Left ventricle myocardium inferior (tissue), 1 donor: ENCODE measurements at places on chromosomes 13 and 19.

GRCh38 chr13:39956036-39956435 is 300.6 kb downstream of the COG6 start:
- no peak for DNase-seq

DNA sequence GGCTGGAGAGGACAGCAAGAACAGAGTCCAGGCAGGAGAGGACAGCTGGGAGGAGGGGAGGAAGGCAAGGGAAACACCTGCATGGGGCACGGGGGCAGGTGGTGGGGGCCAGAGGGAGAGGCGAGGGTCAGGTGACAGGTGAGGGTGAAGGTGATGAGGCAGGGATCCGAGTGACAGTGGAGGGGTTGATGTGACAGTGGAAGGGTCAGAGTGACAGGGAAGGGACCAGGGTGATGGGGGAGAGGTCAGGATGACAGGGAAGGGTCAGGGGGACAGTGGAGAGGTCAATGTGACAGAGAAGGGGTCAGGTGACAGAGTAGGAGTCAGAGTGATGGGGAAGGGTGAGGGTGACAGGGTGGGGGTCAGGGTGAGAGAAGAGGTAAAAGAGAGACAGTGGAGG is 29.1 kb downstream of the C19orf81 start:
- DNase-seq, result no peak

DNA sequence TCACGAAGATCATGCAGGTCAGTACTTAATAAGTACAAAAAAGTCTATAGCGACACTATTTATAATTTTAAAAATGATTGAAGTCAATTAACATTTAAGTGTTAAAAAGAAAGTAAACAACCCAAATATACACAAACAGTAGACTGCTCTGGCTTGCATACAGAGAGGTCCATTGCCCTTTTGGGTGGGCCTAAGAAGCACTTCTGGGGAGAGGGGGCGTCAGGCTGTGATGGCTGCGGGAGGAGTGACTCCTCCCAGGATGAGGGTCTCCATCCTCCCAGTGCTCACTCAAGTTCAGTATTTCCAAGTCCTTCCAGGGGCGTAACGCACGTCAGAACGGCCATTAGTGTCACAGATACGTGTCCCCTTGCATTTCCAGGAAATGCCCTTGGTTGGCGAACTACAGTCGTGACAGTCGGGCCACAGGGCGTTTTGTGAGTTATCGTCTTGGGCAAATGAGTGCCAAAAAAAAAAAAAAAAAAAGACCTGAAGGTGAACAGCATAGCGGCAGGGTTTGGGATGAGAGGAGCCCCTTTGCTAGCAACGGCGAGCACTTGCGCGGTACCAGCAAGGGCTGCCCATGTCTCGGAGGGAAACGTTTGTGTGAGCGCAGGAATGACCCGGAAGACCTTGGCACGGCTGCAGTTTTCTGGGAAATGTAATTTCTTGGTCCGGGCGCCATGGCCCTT is at the start of gene SCGB2B2:
SCGB2B2 (minus strand) TSS at position 463 of the 689 bp plus-strand sequence. CDS start 82,596 bp downstream, outside the sequence.
- DNase-seq, result no peak

DNA sequence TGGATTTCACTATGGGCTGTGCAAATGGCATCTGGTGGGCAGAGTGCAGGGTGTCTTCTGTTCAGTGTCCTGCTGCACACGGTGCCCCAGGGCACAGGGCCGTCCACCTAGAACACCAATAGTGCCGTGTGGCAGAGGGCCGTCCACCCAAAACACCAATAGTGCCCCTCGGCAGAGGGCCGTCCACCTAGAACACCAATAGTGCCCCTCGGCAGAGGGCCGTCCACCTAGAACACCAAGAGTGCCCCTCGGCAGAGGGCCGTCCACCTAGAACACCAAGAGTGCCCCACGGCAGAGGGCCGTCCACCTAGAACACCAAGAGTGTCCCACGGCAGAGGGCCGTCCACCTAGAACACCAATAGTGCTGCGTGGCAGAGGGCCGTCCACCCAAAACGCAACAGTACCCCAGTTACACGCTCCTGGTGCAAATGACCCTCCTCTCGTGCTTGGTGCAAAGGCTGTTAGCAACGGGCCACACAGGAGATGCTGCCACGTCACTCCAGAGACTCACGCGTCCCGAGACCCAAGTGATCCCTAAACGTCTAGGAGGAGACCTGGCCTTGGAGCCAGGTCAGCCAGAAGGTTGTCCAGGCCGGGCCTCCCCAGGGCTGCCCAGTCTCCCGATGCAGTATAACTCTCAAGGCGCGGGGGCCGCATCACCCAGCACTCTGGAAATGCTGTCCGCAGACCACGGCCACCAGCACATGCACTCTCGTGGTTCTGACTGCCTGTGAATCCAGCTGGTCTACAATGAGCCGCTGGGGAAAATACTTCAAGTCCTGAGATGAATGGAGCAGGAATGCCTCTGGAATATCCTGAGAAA is 51.5 kb downstream of the RASA3 start:
- DNase-seq, result peak; percentile 9

GRCh38 chr19:12015015-12015752 is 20.3 kb downstream of the ZNF433 start:
- no peak for DNase-seq

DNA sequence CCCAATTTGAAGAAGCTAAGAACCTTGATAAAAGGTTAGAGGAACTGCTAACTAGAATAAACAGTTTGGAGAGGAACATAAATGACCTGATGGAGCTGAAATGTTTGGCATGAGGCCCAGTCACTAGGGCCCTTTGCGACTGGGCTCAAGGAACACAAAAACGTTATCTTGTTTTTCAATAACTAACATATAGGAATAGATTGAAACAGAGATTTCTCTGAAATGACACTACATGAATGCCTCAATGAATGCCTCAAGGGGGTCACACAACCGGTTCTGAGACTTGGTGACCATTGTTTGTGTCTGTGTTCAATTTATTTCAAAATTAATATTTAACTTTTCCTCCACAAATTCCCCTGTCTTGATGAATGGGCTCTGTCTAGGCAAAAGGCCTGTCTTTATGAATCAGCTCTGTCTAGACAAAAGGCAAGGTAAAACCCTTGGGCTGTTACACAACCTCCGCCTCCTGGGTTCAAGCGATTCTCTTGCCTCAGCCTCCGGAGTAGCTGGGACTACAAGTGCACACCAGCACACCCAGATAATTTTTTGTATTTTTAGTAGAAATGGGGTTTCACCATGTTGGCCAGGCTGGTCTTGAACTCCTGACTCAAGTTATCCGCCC is 932 bp upstream of the ZNF486 start:
- no peak for DNase-seq

DNA sequence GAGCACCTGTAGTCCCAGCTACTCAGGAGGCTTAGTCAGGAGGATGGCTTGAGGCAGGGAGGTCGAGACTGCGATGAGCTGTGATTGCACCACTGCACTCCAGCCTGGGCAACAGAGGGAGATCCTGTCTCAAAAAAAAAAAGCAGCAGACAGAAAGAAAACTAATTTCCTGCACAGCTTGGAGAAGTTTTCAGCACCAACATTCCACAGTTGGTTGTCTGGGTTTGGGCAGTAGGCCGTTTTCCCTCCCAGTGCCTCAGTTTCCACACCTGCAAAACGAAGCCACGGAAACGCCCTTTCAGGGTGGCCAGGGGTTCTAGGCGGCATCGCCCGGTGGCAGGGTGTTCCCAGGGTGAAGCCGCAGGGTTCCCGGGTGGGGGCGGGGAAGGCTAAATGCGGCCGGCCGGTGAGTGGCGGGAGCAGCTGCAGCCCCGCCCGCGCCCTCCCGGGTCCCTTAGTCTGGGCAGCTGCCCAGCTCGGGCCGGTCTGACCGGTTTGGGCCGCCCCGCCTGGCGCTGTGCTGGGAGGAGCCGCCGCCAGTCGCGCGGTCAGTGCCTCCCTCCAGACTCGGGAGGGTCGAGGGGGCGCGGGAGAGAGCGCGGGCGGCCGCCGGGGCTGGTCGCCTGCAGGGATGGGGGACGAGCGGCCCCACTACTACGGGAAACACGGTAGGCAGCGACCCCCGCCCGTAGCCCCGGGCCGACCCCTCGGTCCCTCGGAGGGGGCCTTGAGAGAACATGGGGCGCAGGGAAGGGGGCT is at the start of gene SLC44A2:
SLC44A2 (plus strand) TSS at position 551 of the 759 bp plus-strand sequence; CDS start at position 632, 81 bp downstream.
- DNase-seq, result peak; percentile 86

DNA sequence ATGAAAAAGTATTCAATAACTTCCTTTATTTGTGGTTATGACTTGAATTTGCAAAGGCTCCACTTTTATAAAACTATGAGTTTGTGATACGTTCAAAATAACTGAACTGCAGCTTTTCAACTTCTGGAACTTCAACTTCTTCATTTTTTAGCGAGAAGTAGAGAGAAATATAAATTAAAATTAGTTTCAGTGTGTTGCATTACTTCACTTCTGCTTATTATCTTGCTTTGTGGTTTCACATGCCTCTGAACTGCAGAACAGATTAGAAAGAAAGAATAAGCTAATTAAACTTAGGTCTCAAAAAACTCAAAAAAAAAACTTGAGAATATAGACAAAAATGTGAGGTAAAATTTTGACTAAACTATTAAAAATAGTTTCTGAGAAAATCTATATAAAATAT is 1073.4 kb downstream of the PCDH17 start:
- no peak for DNase-seq

DNA sequence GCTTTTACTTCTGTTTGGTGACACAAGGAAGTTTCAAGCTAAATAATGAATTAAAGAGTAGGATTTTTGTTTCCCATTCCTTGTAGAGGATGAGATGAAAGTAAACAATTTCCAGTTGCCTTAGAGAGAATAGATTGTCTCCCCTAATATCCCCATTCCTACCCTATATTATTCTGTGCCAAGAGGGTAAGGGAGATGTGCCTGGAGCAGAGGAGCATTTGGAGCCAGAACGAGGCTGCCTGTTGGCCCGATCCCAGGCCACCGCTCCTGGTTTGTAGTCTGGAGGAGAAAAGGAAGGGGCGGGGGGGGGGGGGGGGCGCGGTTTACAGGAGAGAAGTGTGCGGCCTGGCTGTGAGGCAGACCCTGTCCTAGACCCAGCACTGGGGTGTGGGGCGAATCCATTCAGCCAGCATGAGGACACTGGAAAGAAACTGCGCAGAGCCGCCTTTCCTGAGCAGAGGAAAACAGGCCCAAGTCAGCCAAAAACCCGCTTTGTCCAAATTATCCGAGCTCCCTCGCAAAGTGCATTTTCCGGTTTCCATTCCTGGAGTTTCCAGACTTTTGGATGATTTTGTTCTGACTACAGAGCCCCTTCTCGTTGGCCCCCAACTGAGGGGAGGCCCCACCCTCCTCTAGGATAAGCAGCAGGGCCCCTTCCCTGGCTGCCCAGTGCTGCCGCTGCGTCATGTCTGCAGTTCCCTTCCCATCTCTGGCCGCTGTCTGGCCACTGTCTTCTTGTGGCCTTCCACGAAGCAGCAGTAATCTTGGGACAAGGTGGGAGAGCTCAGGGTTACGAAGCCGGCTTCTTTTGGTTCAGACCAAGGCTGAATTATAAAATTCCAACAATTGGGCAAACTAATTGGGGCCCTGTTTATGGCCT is 23.0 kb downstream of the NFIX start:
- peak; percentile 79 for DNase-seq

- DNase-seq, result no peak
Measured at GRCh38 chr13:27670861-27671260, 49.2 kb downstream of the POLR1D start.

DNA sequence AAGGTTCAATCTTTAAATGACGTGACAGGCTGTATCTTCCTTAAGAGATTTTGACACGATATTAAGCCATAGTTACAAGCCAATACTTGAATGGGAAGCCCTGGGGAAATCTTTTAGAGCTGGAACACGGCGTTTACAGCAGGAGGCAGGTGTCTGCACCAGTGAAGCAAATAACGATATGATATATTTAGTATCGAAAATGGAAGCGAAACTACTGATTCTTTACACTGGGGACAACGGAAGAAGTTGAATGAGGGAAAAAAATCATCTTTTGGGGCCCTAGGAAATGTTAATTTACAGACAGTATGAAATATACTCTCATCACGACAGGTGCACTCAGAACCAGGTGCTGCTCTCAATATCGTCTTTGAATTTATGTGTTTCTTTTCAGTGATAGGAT is 793.9 kb upstream of the PCDH20 start:
- no peak for DNase-seq

DNA sequence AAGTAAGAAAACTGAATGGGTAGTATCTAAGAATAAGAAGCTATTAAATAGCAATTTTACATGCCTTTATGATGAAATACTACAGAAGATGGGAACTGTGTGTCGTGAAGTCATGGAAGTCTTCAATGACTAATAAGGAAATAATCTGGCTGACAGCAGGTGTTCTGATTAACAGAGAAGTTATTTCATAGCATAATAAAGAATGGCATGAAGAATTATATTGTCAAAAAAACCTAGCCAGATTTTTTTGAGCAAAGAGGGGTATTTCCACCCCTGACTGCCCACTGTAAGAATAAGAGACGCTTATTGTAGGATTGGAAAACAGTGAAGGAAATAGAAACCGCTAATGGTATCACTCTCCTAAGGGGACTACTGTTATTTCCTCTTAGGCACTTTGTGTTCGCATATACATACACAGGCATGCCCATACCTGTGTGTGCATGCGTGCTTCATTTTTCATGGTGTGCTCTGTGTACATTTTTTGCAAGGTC is 318.8 kb downstream of the SHISA2 start:
- DNase-seq, result no peak

DNA sequence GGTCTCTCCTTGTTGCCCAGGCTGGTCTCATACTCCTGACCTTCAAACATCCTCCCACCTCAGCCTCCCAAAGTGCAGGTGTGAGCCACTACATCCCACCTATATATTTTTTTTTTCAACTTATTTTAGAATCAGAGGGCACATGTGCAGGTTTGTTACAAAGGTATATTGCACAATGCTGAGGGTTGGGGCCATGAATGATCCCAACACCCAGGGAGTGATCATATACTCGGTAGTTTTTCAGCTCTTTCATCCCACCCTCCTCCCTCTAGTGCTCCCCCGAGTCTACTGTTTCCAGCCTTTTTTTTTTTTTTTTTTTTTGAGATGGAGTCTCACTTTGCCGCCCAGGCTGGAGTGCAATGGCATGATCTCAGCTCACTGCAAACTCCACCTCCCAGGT is 38.4 kb upstream of the ADGRE1 start:
- DNase-seq, result no peak

- DNase-seq, result no peak
Measured at GRCh38 chr13:44680746-44681355, 104.7 kb upstream of the TSC22D1 start.

GRCh38 chr19:7916103-7916954 is 1.7 kb downstream of the TGFBR3L start:
- DNase-seq, result no peak

GRCh38 chr19:41296433-41296871 is 13.5 kb upstream of the CCDC97 start:
- DNase-seq, result no peak
